ENCODE measurements at places on chromosomes 5 and 9.

GRCh38 chr5:90168399-90168798 lies 241.2 kb downstream of the CETN3 start:
- no peak for DNase-seq

DNA sequence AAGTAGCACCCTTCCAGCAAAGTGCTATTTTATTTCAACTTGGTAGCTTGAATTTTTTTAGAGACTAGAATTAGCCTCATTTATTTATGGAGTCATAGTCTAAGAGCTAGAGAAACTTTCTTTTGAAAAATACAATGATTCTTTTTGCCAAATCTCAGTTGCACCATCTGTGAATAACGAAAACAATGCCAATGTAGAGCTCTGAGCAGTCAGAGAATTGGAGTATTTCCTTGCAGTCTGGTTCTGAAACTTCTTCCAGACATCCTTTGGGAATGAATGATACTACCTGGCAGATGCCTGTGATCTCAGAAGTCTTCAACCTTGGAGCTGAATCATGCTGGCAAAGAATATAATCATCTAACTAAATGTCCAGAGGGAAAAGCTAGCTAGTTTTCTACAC lies 511.5 kb upstream of the CYLC2 start:
- no peak for DNase-seq

DNA sequence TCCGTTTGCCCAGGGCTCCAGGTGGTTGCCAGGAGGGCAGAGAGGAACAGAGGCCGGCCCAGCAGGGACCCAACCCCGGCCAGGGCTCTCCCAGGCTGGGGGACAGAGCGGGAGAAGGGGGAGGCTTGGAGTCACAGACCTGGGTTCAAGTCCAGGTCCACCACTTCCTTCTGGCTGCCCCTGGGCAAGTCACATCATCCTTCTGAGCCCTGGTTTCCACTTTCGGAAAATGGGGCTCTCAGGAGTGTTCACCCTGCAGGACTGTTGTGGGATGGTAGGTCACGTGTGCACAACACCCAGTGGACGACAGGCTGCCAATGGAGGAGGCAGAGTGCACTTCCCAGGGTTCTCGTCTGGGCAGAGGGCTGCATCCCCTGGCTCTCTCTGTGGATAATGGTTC lies 245.4 kb downstream of the PBX3 start:
- no peak for DNase-seq

DNA sequence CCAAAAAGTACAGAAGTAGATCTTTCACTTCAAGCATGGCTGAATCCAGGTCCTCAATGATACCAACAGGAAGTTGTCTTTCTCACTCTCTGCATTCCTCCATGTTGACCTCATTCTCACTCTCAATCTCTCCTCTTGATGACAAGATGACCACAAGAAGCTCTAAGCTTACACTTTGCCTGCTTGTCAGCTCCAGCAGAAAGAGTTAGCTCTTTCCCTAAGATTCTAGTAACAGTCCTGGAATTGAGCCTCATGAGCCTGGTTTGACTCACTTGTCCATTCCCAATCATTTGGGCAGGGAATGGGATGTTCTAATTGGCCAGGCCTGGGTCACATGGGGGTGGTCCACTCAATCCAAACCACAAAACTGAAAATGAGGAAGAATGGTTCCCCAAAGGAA lies 3.3 kb upstream of the CLTA start:
- no peak for DNase-seq

DNA sequence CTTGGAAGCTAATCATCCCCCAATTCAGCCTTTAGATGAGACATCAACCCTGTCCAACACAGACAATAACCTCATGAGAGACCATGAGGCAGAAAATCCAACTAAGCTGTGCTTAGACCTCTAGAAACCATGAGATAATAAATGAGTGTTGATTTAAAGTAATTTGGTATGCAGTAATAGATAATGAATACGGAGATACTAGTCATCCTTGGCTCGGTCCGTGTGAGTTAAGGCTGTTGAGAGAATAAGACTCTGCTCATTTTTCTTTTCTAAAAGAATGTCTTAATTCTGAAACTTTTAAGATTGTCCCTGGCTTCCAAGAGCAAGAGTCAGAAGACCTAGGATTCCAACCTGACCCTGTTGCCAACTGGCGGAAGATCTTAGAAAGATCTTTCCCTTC lies 6.1 kb downstream of the TNC start:
- no peak for DNase-seq

GRCh38 chr9:68747043-68747533 lies 42.0 kb downstream of the PIP5K1B start:
- no peak for DNase-seq

GRCh38 chr5:131393498-131393968 lies 129.7 kb downstream of the CDC42SE2 start:
- DNase-seq, result no peak

DNA sequence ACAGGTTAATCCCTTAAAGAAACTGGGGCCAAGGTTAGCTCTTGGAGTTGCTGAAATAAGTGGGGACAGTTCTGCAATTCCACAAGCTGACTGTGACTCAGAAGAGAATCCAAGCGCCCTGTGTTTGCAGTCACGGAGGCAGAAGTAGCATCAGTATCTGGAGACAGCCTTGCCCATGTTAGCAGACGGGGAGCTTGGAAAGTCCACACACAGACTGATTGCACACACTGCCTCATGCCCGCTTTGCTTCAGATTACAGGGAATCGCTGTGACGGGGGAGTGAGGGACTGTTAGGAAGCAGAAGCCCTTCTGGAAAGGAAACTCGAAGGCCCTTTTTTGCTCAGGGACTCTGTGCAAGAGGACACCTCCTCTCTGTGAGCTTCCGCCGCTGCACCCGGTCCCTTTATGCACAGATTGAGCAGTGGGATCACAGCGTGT lies 30.9 kb upstream of the PPP1R26 start:
- peak; percentile 55 for DNase-seq

DNA sequence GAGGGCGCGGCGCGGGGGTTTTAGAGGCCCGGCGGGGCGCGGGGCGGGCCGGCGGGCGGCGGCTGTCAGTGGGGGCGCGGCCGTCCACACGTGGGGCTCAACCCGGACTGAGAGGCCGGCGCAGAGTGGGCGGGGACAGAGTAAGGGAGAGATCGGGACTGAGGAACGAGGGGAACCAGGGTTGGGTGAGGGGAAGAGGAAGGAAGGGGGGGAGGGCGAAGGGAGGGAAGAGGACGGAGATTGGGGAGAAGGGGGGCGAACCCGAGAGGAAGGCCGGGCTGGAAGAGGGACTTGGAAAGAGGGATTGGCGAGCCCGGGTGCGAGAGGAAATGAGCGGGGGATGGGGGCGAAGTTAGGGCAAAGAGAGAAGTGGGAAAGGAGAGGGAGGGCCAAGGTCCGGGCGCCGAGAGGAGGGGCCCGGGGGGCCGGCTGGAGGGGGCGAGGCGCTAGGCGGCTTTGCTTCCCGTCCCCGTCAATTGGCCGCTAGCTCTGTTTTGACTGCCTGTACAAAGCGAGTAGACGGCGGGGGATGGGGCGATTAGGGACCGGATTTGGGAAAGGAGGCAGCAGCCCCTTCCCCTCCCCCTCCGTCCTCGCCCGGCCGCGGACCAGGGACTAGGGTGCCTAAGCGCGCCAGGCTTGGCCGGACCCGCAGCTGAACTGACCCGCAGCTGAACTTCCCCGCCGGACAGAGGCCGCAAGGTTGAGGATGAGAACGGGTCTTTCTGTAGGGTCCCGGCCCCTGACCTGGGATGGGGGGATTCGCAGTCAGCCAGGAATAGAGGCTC lies 399 bp upstream of the FBN2 start:
- DNase-seq, result no peak

DNA sequence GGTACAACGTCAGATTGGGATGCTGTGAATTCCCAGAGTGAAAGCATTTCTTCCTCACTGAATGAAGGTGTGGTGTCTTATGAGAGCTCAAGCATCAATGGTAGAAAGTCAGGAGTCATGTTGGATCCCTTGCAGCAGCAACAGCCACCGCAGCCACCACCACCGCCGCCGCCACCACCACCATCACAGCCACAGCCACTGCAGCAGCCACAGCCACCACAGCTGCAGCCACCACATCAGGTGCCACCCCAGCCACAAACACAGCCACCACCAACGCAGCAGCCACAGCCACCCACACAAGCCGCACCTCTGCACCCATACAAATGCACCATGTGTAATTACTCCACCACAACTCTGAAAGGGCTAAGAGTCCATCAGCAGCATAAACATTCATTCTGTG lies 62.4 kb downstream of the ZNF462 start:
- no peak for DNase-seq

- DNase-seq, result peak; percentile 9
Observed at GRCh38 chr5:94968507-94969095, 316.3 kb downstream of the MCTP1 start.

- no peak for DNase-seq
Observed at GRCh38 chr9:133141833-133142595, 21.0 kb upstream of the RALGDS start.

DNA sequence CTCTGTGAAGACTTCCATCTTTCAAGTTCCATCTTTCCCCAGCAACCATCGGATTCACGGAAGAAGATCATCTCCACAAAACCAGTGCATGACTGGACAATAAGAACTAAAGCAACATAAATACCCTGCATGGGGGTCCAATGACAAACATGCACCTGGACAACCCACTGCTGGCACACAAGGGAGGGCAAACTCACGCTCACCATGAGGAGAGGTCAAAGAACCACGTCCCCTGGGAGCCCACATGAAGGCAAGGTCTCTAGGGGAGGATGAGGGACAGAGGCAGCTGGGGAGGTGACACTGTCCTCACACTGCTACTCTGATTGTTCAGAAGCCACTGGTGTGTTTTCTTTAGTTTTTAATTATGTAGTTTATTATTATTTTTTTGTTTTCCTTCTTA lies 190.8 kb downstream of the MED10 start:
- no peak for DNase-seq

DNA sequence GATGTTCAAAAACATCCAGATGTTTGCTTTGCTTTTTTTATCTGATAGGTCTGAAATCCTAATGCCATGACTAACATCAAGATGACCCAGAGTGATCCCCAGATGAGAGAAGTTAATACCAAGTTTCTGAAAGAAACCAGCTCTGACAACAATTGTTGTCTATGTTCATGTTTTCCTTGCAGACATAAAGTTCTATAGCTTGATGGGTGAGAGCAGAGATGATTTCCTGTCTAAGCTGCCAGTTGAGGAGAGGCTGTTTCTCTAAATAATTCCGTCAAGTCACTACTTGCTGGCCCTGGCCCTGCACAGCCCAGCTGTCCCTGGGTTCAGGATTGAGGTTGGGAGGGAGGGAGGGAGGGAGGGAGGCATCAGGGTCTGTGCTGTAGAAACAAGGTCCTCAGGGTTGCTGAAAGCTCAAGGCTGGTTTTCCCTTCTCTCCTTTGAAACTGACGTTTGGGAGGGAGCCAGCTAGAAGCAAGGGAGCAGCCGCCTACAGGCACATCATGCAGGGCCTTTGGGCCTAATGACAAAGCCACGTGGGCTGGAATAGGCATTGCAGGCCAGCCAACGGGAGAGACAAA lies 3.9 kb downstream of the SPARC start:
- no peak for DNase-seq

GRCh38 chr5:50406877-50407276 lies 34.2 kb downstream of the EMB start:
- DNase-seq, result no peak

DNA sequence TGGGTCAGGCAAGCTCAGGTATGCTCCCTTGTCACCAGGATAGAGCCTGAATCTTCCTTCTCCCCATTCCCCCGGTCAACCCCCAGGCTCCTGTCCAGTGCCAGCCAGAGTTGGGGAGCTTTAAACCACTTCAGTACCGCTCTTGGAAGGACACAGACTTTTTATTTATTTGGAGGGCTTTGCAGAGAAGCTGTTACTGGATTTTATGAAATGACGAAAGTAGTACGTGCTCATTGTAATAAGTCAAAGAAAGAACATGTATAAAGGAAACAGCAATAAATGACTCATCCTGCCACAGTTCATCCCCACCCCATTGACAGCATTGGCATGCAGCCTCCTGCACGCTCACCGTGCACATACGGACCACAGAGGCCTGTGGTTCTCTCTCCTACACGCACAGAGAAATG lies 230.3 kb downstream of the AUH start:
- DNase-seq, result no peak

- no peak for DNase-seq
Observed at GRCh38 chr9:97406620-97407177, 5.2 kb upstream of the TDRD7 start.

DNA sequence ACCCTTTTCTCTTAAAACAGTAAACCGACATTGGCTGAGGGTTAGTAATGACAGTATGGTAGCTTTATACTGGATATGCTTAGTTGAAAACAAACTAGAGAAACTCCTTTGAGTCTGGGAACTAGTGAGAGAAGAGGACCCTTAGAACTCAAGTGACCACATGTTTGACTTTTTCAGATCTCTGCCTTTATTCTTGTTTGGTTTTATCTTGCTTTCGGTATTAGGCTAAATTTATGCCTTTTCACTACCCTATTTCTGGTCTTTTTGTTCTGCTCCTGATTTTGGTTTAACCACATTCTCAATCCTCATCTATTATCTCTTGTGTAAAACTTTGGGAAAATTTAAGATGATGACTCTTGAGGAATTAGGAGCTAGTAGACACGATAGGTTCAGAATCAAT lies 11.0 kb downstream of the SNAPC3 start:
- DNase-seq, result no peak

DNA sequence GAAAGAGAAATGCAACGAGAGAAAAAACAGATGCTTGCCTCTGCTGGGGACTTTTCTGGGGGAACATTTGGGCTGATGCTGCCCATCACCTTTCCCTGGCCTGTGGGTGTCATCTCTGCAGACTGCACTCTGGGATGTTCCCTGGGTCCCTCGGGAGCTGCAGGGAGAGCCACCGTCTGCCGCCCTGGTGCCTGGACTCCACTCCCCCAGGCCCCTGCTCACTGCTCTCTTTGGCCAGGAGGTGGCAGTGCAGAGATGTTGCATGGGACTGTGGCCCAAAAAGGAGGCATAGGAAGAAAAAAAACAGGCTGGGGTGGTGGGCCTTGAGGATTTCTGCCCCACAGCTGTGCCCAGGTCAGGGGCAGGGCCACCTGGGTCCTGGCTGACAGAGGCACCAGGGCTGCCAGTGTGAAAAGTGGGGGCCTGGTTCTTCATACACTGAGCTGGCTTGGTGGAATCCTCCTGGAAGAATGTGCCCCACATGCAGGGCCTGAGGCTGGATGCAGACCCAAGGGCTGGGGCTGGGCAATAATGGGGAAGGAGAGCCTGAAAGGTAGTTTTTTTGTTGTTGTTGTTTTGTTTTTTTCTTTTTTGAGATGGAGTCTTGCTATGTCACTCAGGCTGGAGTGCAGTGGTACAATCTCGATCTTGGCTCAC lies 353.6 kb downstream of the SLIT3 start:
- DNase-seq, result peak; percentile 9

GRCh38 chr5:18491349-18491748 lies 857.1 kb downstream of the TAF11L14 start:
- DNase-seq, result no peak

DNA sequence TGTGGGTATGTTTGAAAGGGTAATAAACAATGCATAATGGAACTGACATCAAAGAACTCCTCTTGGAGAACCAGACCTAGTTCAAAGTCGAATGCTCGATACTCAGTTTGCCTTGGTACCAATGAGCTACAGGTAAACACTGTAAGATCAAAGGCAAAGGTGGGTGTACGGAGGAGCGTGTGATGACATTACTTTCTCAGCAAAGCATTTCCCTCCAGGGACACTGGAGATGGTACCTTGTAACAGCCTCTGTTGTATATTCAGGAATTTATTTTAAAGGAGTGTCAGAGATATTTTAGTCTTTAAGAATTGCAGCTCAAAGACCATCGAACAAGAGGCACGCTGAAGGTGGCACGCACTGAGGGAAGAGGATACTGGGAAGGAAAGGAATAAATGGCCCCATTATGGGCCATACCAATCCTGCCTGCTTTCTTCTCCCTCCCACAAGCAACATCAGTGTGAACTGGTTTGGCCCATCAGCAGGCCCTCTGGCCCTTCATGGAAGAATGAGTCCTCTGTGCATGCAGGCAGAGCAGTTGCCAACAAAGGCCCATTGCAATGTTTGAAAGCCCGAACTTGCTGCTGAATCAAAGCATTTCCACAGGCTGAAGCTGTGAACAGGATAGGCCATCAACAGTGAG lies 410.2 kb downstream of the ACTL7B start:
- DNase-seq, result no peak

Measured in NCI-H2171 (cell line).